Activated naive CD8-positive, alpha-beta T cell treated with anti-CD3 and anti-CD28 coated beads, Interleukin-2, amount 10 ng/mL, durations not matched to agents 7 days and 5 days (primary cell): ENCODE measurements at places on chromosomes 16 and 17. TPM values are rescaled to one million over a fixed set of nuclear protein-coding genes. Genes with fewer than 3 reads are reported as not detected.

Gene LGALS9
- total RNA-seq = 159 TPM

Gene KCNJ18
- total RNA-seq = not detected

Gene MT1H
- total RNA-seq = not detected

DNA sequence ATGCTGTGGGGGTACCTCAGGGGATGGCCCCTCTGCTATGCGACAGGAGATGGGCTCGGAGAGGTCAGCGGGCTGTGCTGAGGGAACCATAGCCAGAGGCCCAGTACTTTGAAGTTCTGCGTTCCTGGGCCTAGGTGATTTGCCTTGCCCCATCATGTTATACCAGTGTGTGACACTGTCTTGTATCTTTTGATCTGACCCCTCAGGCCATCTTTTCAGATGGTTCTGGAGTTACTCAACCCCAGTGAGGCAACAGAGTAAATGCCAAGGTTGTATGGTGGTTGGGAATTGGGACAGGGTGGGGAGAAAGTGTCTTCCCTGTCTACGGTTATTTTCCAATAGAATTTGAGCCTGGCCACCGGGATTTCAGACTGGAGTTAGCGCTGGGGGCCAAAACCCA lies 8.5 kb downstream of the MSI2 start:
- DNase-seq = no peak

Gene NAT9
- 37.6 TPM for total RNA-seq

DNA sequence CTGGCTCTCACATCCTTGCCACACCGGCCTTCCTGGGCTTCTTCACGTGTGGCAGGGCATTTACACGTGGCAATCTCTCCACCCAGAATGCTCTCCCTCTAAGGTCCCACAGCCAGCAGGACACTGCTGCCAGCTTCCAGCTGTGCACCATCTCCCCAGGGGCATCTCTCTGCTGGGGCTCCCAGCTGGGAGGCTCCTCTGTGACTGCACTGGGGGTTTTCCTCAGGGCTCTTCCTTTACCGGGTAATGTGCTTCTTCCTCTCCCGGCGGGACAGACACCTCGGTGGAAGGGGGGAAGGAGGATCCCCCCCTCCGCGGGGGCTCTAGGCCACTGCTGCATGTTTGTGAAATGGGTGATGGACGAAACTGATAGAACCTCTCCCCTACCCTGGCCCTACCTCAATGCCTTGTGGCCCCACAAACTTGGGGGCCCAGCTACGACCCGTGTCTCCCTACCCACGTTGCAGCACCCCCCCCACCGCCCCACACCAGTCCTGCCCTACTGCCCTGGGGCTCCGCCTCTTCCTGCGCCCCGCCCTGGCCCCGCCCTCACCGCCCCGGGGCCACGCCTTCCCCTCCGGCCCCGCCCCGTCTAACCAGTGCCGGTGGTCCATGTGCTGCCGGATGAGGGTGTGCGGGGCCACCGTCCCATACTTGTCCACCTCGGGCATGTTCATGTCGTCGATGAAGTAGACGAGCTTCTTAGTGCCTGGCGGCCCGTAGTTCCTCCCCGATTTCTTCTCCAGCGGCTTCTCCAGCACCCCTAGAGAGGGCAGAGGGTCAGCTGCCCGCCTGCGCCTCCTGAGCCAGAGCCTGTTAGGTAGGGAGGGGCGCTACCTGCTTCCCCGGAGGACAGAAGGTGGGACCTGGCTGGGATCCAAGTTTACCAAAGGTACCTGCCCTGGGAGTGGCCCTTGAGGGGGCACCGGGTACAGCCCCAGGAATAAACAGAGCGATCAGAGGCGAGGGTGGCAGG lies 92.6 kb downstream of the DNAH17 start:
- DNase-seq = peak; percentile 85

DNA sequence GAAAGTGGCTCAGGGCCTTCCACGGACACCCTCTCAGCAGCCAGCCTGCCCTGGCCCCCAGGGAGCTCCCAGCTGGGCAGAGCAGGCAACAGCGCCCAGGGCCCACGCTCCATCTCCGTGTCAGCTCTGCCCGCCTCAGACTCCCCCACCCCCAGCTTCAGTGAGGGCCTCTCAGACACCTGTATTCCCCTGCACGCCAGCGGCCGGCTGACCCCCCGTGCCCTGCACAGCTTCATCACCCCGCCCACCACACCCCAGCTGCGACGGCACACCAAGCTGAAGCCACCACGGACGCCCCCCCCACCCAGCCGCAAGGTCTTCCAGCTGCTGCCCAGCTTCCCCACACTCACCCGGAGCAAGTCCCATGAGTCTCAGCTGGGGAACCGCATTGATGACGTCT lies 48.3 kb upstream of the LGALS9 start:
- no peak for DNase-seq

Gene CLDN7
- total RNA-seq = 2.6 TPM
